ENCODE measurements at places on chromosomes 3 and 15.
A peak's percentile ranks its signal among the peaks of the same experiment; 100 is the strongest.

DNA sequence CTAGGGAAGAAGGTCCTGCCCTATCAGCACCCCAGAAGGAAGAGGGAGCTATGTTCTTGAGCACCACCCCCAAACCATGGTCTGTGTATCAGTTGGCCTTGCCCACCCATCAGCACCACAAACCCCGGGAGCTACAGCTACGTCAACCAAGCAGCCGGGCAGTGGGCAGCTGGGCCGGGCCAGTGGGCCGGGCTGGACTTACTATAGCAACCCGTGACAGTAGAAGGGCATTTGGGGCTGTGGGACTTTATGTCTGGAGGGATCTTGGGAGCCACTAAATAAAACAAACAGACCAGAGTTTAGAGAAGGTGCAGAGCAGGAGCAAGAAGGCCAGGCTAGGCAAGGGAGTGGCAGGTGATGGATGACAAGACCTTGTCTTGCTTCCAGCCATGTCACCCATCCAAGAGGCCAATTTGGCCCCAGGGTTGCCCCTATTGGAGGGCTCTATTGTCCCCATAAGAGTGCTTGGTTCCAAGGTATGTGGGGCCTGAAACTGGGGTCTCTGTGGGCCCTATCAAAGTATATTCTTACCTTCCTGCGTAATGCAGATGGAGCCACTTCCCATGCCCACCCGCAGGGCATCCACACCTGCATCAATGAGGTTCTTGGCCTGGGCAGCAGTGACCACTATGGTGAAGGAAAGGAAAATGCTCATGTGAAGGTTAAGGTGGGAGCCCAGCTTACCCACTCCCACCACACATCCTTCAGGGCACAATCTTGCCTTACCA, 3.2 kb downstream of the IMPDH2 start:
- no peak for DNase-seq

DNA sequence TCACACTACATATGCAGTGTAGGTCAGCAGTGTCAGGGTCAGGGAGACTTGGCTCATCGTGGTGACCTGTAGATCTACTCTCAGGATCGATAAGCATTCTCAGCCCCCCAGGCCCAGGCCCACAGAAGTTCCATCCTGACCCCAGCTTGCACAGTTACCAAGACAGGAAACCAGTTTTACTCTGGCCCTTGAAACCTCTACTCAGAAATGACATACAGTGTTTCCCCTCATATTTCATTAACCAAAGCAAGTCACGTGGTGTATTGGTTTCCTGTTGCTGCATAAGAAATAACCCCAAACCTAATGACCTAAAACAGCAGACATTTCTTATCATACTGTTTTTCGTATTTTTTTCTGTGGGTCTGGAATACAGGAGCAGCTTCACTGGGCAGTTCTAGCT, 242.2 kb downstream of the SLCO3A1 start:
- peak; percentile 35 for DNase-seq

DNA sequence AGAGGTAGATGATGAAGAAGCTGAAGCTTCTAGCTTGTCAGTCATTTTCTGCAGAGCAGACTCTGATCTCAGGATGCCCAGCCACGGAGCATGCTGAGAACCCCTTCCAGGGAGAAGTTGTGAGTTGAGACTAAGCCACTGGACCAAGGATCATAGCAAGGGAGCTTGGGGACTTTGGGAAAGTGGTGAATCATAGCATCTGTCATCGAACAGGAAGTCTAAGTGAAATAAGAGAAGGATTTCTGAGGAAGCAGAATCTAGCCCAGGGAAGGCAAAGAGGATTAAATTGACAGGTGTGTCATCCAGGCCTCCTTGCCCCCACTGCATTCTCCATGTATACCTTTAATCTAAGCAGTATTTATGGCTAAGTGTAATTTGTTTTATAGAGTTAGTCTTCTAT, 71.8 kb upstream of the TMEM108 start:
- DNase-seq, result no peak

DNA sequence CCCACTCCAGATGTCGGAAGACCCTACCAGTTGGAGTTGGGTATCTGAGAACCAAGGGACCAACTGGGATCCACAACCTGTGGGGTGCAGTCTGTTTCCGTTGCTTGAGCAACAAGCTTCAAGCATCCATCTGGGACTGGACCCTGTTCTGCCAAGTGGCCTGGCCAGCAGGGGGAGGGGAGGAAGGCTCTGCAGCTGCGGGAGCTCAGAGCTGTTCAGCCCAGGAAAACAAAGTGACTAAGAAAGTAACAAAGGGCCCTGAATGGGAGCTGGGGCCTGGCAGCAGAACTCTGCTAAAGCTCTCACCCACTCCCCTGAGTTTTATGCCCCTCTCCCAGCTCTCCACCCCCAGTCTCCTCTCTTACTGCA, 2.7 kb downstream of the TYRO3 start:
- DNase-seq, result no peak

- DNase-seq, result no peak
These were observed 35.4 kb upstream of the CORO2B start for GRCh38 chr15:68543165-68544008.

GRCh38 chr15:50798684-50799083, 33.2 kb upstream of the SPPL2A start:
- DNase-seq, result peak; percentile 51

DNA sequence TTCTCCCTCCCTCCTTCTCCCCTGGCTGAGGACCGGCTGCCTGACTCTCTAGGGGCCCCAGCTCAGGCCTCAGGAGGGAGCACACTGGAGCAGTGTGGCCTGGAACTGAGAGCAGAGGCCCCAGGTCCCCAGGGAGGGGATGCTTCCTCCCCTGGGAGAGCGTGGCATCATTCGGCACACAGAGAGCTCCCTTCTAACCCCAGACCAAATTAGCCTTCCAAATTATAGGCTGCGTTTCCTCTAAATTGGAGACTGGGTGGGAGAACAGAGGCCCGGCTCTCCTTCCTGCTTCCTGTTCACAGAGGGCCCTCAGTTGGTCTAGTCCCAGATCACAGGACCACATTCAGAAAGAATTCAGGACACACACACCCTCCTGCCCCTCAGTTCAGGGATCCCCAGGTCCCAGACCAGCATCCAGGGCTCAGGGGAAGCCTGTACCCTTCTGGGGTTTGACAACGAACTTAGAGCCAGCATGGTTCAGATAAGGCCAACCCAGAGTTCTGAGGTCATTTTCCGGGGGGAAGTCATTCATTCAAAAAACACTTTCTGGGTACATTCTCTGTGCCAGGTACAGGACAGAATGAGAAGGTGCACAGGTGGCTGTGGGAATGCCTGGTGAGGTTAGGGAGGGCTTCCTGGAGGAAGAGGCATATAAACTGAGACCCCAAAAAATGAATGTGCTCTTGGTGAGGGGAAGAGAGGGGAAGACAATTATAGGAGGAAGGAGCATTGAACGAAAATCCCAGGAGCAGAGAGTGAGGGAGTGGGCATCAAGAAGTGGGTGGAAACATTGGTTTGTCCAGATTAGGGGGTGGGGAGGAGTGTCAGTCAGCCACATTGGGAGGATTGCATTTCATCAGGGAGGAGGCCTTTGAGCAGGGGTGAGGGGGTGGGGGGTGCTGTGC, 28.4 kb upstream of the RPL29 start:
- DNase-seq, result no peak
